Renal cortex interstitium (tissue), 15 donors: ENCODE measurements at places on chromosomes 4 and X.

DNA sequence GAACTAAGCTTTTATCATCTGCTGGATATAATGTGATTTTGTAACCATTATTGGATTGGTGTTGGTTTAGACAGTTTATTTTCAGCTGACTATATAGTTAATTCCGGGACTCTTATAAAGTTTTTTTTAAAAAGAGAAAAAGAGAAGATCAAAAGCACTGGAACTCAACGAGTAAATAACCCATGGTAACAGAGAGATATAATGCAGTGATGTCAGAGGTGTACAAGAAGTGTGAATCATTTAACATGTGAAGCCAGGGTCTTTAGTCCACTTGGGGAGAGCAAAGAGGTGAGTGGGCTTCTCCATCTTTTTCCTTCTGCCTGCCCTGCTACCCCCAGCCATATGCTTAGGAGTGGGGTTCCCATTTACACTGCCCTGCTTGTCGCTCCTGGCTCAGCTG lies 3.2 kb downstream of the TMEM165 start:
- DNase-seq: no peak

DNA sequence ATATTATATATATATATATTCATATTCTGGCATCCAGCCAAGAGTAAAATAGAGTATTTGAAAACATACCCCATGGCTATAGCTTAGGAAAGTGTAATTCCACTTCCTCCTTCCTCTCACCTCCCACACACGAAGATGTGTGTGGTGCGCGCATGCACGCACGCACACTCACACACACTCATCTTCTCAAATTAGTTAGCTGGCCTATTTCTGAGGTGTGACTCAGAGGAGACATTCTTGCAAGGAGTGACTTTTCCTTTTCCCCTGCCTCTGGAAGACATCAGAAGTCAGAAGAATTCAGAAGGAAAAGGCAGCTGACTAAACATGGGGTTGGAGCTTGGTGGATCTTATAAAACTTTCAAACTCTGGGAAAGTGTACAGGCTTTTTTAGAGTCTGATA lies 8.8 kb downstream of the ENPEP start:
- DNase-seq: no peak

- DNase-seq: no peak
Measured at GRCh38 chr4:71290074-71290473, 48.7 kb upstream of the SLC4A4 start.

DNA sequence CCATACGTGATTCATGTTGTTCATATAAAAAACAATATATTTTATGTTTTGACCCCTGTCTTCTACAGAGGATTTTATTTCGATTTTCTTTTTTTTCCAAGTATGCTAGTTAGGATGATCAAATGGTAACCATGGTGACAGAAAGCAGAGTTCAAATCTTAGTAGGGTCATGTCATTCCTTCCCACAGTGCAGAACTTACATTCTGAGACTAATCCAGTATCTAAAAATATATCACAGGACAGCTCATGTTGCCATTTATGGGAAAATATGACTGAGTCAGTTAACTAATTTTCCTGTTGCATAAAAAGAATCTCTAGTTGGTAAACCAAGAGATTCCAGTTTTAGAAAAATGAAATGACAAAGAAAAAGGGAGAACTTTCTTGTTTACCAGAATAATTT lies 209.5 kb downstream of the PARM1 start:
- DNase-seq: no peak

DNA sequence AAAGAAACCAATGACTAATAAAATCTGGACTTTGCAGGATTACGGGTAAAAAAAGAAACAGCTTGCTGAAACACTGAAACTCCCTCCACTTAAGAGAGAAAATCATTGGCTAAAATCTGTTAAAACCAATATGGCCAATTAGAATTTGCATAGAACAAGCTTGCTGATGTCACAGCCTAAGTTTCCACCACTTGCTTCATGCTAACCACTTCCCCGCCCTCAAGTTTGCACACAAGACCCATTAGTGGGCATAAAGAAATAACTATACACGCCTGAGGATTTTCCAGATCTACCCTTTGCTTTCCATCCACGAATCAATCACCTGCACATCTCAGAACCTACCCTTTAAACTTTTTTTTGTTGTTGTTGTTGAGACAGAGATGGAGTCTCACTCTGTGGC lies 42.7 kb upstream of the PHEX start:
- no peak for DNase-seq

DNA sequence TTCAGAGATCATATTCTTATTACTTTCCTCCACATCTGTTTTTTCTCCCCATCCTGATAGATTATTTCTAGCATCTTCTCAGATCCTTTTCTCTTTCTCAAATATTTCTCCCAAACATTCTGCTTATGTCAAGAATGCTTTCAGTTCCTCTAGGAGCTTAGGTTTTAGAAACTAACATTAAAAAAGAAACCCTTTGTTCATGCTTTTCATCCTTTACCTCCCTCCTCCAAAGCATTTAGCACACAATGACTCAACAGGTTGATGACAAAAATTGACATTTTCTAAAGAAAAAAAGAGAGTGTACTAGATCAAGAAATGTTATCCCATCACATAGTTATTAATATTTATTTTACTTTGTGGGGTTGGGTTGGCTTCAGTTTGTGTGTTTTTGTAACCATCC lies 16.5 kb upstream of the ALB start:
- DNase-seq: no peak

- DNase-seq: no peak
Measured at GRCh38 chrX:87661761-87662160, 144.2 kb downstream of the KLHL4 start.

DNA sequence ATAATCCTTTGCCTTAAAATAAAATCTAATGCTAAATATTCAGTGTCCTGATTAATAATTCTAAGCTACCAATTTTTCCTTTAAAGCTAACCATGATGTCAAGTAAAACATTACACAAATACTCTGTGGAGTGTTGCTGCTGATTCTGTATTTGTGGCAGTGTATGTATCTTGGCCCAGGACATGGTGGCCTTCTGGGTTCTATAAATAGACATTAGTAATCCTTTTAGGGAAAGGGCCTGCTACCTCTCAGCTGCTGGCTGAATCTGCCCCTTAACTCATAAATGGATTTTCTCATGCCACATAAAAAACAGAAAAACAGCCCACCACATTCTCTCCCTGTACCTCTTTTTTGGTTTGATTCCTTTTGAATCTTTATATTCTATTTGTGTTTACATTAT lies 1.2 kb upstream of the XK start:
- DNase-seq: no peak

- DNase-seq: no peak
Measured at GRCh38 chr4:150385606-150386005, 196.3 kb upstream of the MAB21L2 start.

DNA sequence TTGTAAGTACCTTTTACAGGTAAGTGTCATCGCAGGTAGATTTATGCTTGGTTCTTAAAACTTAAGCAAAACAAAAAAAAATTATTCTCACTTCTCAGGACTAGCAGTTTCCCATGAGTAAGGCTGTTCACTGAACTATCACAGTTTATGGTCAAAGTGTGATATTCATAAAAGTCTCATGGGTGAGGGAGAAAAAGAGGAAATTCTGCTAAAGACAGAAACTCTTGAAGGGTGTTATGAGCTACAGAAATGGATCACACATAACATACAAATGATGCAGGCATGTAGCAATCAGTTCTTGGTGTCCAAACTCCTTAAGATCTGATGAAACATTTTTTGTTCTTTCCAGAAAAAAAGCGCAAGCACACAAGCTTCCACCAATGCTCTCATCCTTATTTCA lies 8.5 kb downstream of the RAB9A start:
- DNase-seq: no peak

DNA sequence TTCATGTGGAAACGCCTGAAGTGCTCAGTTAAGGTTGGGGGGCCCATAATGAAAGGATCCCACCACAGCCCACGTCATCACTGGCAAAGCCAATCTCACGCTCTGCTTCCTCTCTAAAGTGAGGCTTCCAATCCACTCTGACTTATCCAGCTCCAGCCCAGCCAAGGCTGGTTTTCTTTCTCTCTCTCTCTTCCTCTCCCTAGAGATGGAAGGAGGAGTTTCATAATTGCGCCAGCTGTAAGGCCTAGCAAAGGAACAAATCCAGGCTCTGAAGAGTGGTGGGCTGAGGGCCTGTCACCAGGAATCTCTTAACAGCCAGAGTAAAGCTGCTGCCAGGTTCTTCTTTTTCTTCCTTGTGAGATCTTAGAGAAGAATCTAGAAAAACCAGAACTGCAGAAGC lies 20.7 kb upstream of the BCLAF3 start:
- DNase-seq: no peak

DNA sequence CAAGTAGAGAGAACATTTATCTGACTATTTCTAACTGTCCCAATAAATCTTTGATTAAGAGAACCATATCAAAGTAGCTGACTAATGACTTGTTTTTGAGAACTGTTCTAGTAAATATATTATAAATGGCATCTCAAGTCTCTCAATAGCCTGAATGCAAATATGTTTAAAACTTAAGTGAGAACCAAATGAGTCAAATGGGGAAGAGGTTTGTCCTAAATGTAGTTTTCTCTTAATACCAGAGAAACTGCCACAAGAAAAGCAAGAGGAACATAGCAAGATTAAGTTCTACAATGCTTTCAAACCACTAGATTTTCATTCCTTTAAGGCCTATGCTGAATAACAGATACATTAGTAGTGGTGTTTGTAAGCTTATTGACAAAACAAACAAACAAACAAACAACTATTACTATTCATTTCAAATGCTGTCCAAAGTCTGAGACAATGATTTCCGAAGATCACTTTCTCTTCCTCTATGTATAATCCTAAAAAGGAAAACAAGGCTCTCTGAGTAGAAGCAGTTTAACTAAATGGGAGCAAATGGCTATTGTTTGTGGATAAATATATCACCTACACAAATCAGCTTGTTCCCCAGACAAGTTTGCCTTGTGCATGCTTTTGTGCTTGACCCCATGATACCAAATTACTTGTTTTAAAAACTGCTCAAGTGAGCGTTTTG lies 408.4 kb upstream of the EMCN start:
- no peak for DNase-seq

DNA sequence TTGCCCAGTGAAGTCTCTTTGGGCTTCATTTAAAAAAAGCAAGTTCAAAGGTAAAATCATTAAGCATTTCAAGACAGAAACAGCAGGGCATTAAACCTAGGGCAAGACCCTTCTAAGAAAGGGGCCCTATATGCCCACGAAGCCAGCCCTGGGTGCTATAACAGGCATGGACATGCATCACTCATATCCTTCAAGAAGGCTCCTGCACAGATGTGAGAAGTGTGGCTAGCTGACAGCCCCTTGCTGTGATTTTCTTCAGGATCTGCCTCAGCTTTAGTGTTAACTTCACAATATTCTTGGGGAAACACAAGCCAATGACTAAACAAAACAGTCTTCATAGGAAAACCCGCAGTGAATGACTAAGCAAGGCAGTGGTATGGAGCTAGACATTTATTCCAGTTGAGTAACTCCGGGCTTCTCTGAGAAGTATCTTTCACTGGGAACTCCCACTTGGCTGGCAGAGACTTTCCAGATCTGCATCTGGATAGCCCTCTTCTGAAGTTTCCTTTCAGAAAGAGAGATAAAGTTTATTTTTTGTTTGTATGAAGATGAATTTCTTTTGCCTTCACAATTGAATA lies 11.9 kb upstream of the MAOA start:
- DNase-seq: no peak

DNA sequence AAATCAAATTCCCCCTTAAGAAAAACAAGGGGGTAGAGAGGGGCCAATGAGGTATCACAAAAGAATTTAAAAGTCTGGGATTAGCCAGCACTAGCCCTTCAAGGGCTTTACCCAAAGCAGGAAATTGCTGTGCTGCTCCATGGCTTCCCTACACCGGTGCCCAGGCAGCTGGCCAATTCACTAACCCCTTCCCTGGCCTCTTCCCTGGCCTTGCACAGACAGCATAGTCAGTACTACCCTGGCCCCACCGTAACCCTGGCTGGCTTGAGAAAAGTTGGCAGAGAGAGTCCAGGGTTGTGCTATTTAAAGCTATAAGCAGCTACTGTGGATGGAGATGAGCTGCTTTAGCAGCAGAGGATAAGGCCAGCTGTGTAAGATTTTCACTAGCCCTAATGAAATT lies 43.1 kb downstream of the ADAMTS3 start:
- DNase-seq: no peak

- no peak for DNase-seq
Measured at GRCh38 chr4:74583757-74584156, 138.8 kb downstream of the AREG start.

DNA sequence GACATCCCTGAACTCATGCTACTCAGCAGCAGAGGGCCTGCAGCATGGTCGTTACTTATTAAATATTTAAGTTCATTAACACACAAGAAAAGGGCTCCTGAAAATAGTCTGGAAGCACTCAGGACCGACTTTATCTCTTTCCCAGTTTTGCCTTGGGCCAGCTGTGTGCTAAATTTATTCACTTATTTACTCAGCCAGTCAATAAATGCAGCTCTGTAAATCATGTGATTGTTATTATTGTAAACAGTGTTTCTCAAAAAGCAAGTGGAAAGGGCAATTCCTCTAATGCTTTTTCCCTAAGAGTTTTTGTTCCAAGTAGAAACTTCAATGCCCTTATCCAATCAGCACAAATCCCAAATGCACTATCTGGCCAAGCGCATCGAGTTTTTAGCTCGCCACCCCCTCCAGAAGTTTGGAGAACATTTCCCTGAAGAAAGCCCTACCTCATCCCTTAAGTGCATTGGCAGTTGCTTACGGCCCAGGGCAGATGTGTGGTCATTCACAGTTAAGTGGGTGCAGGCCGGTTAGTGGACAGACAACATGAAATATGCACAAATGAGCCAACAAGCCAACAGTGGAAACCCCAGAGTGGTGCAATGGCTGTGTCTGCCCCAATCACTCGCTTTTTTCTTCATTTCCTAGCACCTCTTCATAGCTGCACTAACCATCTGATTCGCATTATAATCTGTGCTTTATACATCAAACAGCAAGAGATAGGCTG lies 125.8 kb downstream of the SMIM20 start:
- no peak for DNase-seq

- DNase-seq: no peak
Measured at GRCh38 chrX:31245714-31246113, 173.9 kb upstream of the FTHL17 start.

GRCh38 chrX:17547658-17548057 lies 172.7 kb downstream of the NHS start:
- DNase-seq: no peak

GRCh38 chrX:30156880-30157560 lies 58.3 kb upstream of the MAGEB2 start:
- no peak for DNase-seq

- DNase-seq: no peak
Measured at GRCh38 chr4:142379277-142380051, 466.6 kb downstream of the INPP4B start.

DNA sequence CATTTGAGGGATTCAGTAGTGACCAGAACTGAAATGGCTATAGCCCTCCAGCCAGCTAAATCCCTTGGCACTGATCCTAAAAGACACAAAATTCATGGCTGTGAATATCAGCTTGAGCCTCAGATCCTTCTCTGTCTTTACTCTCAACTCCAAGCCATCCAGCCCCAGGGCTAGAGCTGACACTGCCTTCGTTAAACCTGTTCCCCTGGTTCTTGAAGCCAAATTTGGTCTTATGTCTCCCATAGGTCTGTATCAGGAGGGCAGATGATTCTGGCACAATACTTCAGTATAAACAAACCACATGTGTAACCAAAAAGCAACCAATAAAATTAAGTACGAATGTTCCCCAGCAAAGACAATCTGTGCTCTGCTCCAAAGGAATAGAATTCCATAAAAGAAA lies 78.0 kb downstream of the ANOS1 start:
- DNase-seq: no peak
